Activated CD4-positive, alpha-beta T cell treated with anti-CD3 and anti-CD28 coated beads, Interleukin-2, amount 50 U/mL, for 24 hours (primary cell): ENCODE measurements at places on chromosomes 3 and 15.

GRCh38 chr15:70783610-70784022 lies 20.3 kb upstream of the UACA start:
- no peak for DNase-seq

DNA sequence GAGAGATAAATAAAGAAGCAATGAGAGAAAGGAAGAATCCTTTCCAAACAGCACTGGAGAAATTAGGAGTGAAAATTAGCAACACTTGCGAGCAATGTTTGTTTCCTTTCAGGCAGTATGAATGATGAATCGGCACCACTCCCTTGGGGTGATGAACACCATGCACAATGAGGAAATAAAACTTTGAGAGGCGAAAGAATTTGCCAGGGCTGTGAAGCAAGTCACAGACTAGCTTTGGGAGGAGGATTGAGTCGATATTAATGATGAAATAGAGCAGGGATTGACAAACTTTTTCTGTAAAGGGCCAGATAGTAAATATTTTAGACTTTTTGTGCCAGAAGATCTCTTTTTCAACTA lies 237.7 kb downstream of the AGBL1 start:
- no peak for DNase-seq

DNA sequence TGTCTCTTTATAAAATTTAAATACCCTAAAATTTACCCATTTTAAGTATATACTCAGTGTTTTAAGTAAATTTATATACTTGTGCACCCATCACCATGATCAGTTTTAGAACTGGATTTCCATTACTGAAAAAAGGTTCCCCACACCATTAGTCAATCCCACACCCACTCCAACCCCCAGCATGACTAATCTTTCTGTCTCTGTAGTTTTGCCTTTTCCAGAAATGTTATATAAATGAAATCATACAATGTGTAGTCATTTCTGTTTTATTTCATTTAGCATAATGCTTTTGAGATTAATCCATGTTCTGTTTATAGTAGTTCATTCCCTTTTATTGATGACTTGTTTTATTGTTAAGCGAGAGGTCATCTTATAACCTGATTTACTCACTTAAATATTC lies 66.1 kb upstream of the LIMD1 start:
- peak; percentile 25 for DNase-seq

- DNase-seq: no peak
Observed at GRCh38 chr3:184368586-184369183, 7.2 kb downstream of the POLR2H start.

GRCh38 chr3:15528854-15529537 lies 7.5 kb upstream of the COLQ start:
- no peak for DNase-seq

DNA sequence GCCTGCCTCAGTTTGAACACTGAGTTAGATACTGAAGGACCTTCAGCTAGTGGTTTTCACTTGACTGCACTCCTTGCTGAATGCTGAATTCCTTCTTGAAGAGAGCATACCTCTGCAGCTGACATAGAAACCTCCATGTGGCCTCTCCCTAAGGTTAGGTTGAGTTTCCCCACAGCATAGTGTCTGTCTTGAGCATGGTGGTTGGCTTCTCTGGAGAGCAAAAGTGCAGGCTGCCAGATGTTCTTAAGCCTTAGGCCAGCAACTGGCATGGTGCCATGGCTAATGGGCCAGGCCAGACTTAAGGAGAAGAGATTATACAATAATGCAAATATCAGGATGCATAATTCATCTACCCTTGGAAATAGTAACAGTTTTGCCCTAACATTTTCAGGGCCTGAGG lies 545.6 kb upstream of the ZNF385D start:
- DNase-seq: no peak

DNA sequence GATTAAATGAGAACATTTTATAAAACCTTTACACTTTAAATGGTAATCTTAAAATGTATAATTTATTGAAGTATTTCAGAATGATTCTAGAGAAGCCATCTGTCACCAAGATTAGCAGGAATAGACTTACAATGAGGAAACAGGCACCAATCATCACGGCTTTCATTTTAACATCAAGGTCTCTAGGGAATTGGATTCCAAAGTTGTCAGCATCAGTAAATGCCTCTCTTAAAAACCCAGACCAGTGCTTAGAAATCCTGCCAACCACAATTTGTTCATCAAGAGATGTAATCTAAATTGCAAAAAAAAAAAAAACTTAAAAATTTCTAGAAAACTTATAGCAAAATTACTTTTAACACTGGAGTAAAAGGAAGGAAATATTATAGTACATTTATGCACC lies 20.3 kb downstream of the PLSCR2 start:
- no peak for DNase-seq

GRCh38 chr3:174810254-174810653 lies 48.9 kb upstream of the NAALADL2 start:
- no peak for DNase-seq

DNA sequence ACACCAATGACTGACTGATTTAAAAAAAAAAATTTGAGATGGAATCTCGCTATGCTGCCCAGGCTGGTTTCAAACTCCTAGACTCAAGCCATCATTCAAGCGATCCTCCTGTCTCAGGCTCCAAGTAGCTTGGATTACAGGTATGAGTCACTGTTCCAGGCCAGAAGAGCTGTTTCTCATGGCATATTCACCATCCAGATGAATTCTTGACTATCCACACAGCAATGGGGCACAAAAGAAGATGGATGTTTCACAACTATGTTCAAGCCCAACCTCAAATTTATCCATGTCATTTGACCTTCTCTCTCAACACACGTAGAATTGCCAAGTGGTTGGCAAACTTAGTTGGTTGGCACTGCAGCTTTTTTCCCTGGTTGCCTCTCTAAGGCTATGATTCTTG lies 40.6 kb downstream of the PRICKLE2 start:
- no peak for DNase-seq

DNA sequence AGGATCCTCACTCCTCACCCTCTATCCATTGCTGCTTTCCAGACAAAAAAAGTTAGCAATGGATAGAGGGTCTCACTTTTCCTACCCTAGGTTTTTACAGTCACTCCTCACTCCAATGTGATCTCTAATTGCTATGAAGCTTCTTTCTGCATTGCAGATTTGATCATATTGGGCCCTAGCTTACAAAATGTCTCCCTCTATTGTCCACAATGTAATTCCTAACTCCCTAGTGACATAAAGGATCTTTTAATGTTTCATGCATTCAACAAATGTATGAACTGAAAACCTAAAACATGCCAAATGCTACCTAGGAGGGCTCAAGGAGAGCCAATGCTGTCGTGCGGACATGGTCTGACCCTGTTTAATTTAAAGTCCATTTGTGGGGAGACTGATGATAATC lies 234.8 kb downstream of the CADM2 start:
- no peak for DNase-seq

DNA sequence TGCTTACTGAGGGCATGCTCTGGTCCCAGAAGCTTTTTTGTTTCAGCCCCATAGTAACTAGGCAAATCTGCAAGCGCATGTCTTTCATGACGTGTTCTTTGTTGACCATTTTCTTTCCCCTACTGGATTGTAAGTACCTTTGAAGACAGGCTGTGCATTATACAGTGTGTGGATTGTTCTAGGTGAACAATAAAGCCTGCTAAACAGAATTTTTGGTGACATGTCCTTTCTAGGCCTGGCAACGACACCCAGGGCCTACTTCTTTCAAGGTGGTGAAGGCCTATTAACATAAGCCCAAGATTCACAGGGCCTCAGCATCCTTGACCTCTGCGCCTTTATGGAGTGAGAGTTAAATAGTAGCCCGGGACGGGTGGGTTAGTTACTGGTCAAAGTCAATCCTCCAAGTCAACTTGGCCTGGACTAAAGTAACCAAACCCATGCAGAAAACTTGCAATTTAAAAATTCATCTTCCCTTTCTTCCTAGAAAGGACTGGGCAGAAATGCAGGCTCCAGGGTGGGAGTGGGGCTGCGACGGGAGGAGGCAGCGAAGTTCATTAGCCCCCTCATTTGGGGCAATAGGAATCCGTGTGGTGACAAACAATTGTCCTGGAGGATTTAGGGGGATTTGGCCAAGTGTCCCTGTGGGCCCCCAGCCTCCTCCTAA lies 37.6 kb upstream of the TRIM71 start:
- DNase-seq: no peak

GRCh38 chr3:197105786-197106185 lies 76.2 kb upstream of the MELTF start:
- no peak for DNase-seq

DNA sequence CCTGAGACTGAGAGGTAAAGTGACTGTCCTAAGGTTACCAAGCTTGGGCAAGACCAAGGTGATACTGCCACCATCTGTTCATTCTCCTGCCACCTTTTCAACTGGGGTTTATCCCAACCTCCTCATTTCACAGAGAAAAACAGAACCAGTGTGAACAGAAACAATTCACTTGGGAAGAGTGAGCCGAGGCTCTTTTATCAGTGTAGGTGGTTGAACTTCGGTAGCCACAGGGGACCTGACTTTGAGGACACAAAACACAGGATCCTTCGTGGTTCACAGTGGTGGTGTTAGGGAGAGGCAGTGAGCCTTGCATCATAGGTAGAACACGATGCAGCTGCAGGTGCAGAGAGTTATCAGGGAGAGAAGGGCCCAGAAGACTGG lies 72.8 kb upstream of the ICE2 start:
- no peak for DNase-seq

- DNase-seq: peak; percentile 47
Observed at GRCh38 chr15:76147906-76148570, 88.3 kb downstream of the TMEM266 start.

DNA sequence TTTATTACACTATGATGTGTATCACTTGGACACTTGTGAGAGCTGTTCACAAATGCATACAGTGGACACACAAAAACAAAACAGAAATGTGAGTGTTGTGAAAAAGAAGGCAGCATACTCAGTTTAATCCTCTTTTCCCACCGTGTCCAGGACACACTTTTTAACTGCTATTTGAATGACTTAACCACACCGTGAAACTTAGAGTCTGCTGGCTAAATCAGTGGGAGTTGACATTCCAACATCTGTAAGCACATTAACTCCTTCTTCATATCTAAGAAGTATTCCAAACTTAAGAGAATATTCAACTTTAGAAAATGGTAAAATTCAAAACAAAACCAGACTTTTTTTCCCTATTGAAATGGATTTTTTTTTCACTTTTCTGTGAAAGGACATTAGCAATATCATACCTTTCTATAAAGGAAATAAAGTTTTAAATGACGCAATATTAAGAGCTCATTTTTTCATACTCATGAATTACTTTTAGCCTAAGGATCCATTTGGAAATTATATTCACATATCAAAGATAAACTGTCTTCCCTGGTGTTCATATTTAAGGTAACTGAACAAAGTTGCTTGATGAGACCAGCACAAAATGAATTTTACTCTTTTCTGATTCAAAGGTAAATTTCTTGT lies 316.6 kb downstream of the RBMS3 start:
- DNase-seq: no peak

- peak; percentile 77 for DNase-seq
Observed at GRCh38 chr3:151168269-151169094, 34.5 kb downstream of the GPR171 start.

GRCh38 chr15:92361321-92362000 lies 32.2 kb upstream of the ST8SIA2 start:
- no peak for DNase-seq
